ENCODE measurements at places on chromosomes 2 and 18. TPM values are rescaled to one million over a fixed set of nuclear protein-coding genes. Genes with fewer than 3 reads are reported as not detected.

The CD207 gene
- total RNA-seq = 3.0 TPM

The ADRA2B gene
- 0.32 TPM for total RNA-seq

DNA sequence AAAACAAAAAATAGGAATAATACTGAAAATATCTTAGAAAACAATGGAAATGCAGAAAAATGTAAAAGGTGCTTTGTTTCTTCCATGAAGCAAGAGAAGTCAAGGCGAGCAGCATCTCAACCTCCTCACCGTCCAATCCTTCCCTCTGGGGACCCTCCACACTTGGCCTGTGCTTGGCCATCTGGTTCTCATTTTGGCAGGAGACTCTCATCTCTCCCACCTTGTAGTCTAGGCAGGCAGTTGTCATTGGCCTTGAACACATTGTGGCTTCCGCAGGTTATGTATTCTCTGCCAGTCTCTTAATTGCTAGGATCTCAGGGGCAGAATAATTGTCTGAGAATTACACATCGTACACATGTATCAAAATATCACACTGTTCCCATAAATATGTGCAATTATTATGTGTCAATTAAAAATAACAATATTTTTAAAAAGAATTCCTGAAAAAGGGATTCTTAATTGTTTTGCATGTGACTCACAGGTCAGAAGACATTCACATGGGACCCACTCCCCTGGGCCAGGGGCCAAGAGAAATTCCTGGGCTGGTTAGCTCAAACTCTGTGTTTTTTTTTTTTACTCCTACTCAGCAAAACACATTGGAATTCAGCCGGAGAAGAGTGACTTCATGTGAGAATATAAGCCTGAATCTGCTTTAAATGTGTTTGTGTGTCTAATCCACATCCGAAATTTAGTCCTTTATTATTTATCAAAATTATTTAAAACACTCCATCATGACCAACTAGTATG lies 14.0 kb upstream of the ANKRD62 start:
- no peaks in the 10 kb centered on the region for H3K36me3 ChIP-seq
- no peak overlapping the region for H3K27ac ChIP-seq
- DNase-seq = no peak
- no peaks in the 10 kb centered on the region for H3K4me1 ChIP-seq
- H3K4me3 ChIP-seq = no peak overlapping the region
- no peaks in the 10 kb centered on the region for H3K27me3 ChIP-seq

DNA sequence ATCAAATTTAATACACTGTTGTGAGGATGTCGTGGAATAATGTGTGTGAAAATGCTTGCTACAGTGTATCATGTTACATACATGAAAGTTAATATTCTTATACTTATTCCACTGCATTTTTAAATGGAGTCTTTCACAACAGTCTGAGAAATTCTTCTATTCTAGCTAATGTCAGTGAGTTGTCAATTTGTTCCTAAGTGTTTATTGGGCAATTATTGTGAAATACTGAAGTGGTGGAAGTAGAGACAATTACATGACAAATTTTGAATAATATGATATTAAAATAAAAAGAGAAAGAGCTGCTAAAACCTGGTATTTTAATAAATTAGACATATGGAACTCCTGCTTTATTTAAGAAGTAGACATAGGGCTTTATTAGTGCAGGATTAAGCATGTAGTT lies 176.1 kb downstream of the PTPRM start:
- no peak overlapping the region for H3K27ac ChIP-seq
- peaks cover 49% of the 10 kb centered on the region for H3K4me1 ChIP-seq
- DNase-seq = no peak
- no peaks in the 10 kb centered on the region for H3K27me3 ChIP-seq
- no peak overlapping the region for H3K4me3 ChIP-seq

The GPR17 gene
- total RNA-seq = 0.18 TPM

DNA sequence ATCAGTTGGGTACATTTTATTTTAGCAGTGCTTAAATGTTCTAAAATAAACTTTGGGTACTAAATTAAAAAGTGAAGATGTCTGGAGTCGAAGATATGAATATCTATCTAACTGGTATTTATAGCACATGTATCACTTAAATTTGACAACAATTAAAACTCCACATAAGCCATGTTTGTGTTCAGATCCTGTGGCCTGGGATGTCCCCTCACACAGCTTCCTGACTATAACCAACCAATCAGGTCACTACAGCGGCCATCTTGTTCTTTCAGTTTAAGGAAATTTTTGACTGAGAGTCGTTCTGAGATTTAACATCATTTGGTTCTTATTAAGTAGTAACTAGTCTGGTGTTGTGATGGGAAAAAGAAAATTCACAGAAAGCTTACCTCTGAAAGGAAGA lies 170.7 kb upstream of the NRP2 start:
- H3K27me3 ChIP-seq = no peaks in the 10 kb centered on the region
- no peak overlapping the region for H3K27ac ChIP-seq
- H3K4me3 ChIP-seq = no peak overlapping the region
- H3K36me3 ChIP-seq = no peaks in the 10 kb centered on the region
- no peaks in the 10 kb centered on the region for H3K4me1 ChIP-seq
- DNase-seq = no peak

The NDUFAF7 gene
- total RNA-seq = 18.3 TPM

- no peak overlapping the region for H3K27ac ChIP-seq
- no peaks in the 10 kb centered on the region for H3K4me1 ChIP-seq
- H3K36me3 ChIP-seq = no peaks in the 10 kb centered on the region
- DNase-seq = no peak
Measured at GRCh38 chr18:40259115-40259835, 1695.8 kb upstream of the PIK3C3 start.

- peaks cover 43% of the 10 kb centered on the region for H3K4me1 ChIP-seq
- DNase-seq = peak; percentile 72
- no peaks in the 10 kb centered on the region for H3K36me3 ChIP-seq
Measured at GRCh38 chr2:113886479-113887008, 3.3 kb upstream of the ACTR3 start.

DNA sequence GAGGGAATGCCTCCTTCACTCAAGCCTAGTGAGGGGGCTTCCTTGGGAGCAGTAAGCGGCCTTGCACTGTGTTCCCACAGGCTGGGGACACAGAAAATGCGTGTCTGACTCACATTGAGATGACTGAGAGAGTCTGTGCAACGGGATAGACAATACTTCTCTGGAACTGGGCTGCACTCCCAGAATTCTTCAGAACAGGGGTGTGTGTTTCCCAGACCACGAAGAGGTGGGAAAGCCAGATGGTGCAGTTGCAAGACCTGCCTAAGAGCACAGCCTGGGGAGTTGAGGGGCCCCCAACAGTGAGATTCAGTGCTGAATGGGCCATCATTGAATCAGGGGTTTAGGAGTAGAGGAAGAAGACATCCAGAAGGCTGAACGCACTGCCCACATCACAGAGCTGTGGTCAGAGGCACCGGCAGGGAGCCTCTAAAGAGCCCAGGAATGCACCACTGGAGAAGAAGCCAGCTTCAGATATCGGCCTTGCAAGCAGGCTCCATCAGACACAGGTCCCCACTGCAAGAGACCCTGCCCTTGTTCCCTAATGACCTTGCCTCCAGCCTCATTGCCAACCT lies 36.6 kb upstream of the MRPL19 start:
- H3K4me1 ChIP-seq = peaks cover 15% of the 10 kb centered on the region
- peaks cover 12% of the 10 kb centered on the region for H3K27me3 ChIP-seq
- H3K4me3 ChIP-seq = no peak overlapping the region
- H3K27ac ChIP-seq = no peak overlapping the region
- DNase-seq = no peak
- H3K36me3 ChIP-seq = no peaks in the 10 kb centered on the region

The IL1F10 gene
- not detected for total RNA-seq

DNA sequence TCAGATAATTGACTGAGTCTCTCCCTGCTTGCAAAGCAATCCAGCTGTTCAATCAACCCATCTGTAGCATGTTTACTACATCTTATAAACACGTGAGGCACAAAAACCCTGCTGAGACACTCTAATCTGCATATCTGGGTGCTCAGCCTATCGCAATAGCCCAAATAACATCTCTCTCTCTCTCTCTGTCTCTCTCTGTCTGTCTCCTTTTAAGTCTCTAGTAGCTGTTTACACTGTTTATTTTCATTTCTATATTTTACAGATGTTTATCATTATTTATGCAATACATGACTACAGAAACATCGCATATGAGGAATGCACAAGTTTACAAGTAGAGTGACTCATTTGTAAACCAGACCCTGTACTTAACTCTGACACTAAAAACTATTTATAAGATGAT lies 422.1 kb upstream of the DSEL start:
- no peak overlapping the region for H3K4me3 ChIP-seq
- H3K27ac ChIP-seq = no peak overlapping the region
- no peak for DNase-seq
- H3K4me1 ChIP-seq = no peaks in the 10 kb centered on the region
- H3K36me3 ChIP-seq = no peaks in the 10 kb centered on the region

- no peak overlapping the region for H3K27ac ChIP-seq
- no peaks in the 10 kb centered on the region for H3K36me3 ChIP-seq
- no peaks in the 10 kb centered on the region for H3K27me3 ChIP-seq
Measured at GRCh38 chr18:73777356-73778031, 370.1 kb downstream of the FBXO15 start.

DNA sequence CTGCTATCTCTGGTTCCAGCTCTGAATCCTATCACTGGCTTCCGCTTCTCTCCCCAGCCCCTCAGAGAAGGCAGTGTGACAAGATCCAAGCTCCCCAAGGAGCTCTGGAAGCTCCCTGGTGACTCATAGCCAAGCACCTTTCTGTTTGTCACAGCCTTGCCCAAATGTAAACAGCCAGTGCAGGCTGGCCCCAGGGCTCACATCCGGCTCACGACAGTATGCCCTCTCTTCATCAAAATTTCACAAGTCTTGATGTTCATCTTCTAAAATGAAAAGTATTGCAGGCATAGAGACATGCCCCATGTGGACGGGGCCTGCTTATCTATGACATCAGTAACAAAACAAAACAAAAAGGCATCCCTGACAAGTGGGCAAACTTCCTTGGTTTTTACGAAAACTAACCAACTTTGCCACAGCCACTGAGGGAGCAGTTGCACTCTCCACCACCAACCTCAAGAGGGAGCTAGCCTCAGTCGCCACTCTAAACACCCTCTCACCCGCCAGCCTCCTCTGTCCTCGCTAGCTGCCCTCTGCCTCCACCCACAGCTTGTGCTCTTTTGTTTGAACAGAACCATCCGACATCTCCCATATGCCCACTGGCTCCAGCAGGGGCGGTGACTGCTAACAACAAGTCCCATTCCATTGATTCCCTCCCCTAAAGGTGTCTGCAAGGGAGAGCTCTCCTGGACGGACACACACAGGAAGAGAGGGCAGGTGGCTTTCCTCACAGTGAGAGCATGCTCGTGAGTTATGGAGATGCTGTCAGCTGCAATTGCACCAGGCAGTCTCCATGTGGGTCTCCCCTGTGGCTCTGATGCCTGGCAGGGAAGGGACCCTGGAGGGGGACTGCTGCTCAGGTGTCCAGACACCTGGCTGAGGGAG lies 71.0 kb upstream of the DAPL1 start:
- no peaks in the 10 kb centered on the region for H3K27me3 ChIP-seq
- H3K36me3 ChIP-seq = no peaks in the 10 kb centered on the region
- no peak for DNase-seq
- H3K4me3 ChIP-seq = no peak overlapping the region
- peaks cover 23% of the 10 kb centered on the region for H3K4me1 ChIP-seq
- peak overlapping the region; percentile 37 for H3K27ac ChIP-seq

GRCh38 chr2:129239141-129239540 lies 740.3 kb upstream of the RAB6C start:
- no peaks in the 10 kb centered on the region for H3K36me3 ChIP-seq
- no peaks in the 10 kb centered on the region for H3K4me1 ChIP-seq
- no peak overlapping the region for H3K27ac ChIP-seq
- no peak for DNase-seq

DNA sequence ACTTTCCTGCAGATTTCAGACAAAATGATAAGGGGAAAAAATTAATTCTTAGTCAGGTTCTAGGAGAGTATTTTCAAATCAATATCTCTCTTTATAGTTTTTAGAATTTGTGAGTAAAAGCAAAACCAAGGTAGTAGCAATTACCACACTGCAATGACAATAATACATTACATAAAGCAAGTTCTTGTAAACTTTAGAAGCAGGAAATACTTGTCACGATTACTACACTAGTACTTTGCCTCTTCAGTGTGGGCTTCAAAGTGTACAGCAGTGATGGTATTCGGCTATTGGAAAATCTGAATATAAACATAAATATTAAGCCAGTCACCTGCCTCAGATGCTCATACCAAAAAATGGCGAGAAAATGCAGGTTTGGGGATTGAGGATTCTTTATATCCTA lies 81.0 kb downstream of the ALPK2 start:
- no peak overlapping the region for H3K27ac ChIP-seq
- no peaks in the 10 kb centered on the region for H3K36me3 ChIP-seq
- H3K27me3 ChIP-seq = no peaks in the 10 kb centered on the region

GRCh38 chr2:187689372-187689771 lies 135.1 kb upstream of the TFPI start:
- no peak for DNase-seq
- no peaks in the 10 kb centered on the region for H3K4me1 ChIP-seq

The COBLL1 gene
- 89.4 TPM for total RNA-seq

The CDH19 gene
- total RNA-seq = 1.2 TPM

DNA sequence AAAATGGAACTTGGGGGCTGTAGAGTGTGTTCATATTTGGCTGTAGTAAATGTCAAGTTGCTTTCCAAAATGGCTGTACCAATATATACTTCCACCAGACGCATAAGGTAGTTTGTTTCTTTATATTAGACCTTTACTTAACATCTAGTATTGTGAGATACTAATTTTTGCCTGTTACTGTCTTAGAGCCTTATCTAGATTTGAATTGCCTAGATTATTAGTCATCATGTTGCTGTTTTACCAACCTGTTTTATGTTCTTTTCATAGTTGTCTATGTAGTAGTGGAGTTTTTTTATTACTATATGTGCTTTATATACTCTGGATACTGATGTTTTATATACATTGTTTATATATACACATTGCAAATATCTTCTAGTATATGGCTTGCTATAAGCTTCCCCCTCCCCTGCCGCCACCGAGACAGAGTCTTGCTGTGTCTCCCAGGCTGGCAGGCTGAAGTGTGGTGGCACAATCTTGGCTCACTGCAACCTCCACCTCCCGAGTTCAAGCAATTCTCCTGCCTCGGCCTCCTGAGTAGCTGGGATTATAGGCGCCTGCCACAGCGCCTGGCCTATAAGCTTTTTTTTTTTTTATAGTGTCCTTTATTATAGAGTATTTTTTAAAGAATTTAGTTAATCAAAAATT lies 18.9 kb downstream of the SLC39A10 start:
- peaks cover 7% of the 10 kb centered on the region for H3K36me3 ChIP-seq
- H3K27me3 ChIP-seq = no peaks in the 10 kb centered on the region
- DNase-seq = no peak
- H3K4me1 ChIP-seq = no peaks in the 10 kb centered on the region
- H3K4me3 ChIP-seq = no peak overlapping the region
- H3K27ac ChIP-seq = no peak overlapping the region

GRCh38 chr2:207692206-207693065 lies 19.0 kb upstream of the CCNYL1 start:
- H3K27ac ChIP-seq = no peak overlapping the region
- H3K36me3 ChIP-seq = no peaks in the 10 kb centered on the region
- H3K4me3 ChIP-seq = no peak overlapping the region
- DNase-seq = peak; percentile 62
- no peaks in the 10 kb centered on the region for H3K4me1 ChIP-seq
- H3K27me3 ChIP-seq = no peaks in the 10 kb centered on the region

GRCh38 chr2:108621087-108621559 lies 86.9 kb downstream of the LIMS1 start:
- peak; percentile 62 for DNase-seq
- peak overlapping the region; percentile 59 for H3K27ac ChIP-seq
- H3K4me3 ChIP-seq = peak overlapping the region; percentile 35

Data from lower lobe of right lung (tissue), 2 donors.